ENCODE measurements at places on chromosomes 13 and 19. TPM values are rescaled to one million over a fixed set of nuclear protein-coding genes. Genes with fewer than 3 reads are reported as not detected.

The FBXO27 gene
- 0.86 TPM for total RNA-seq

The KRTDAP gene
- total RNA-seq, result not detected

The KLHL26 gene
- 10.1 TPM for total RNA-seq

The PRR19 gene
- total RNA-seq, result 0.29 TPM

The ZNF442 gene
- total RNA-seq, result 2.0 TPM

GRCh38 chr19:40685016-40685526 lies 5.4 kb downstream of the NUMBL start:
- no peaks in the 10 kb centered on the region for H3K4me1 ChIP-seq
- H3K36me3 ChIP-seq, result peaks cover 9% of the 10 kb centered on the region
- no peak overlapping the region for H3K27ac ChIP-seq
- H3K4me3 ChIP-seq, result no peak overlapping the region
- H3K27me3 ChIP-seq, result no peaks in the 10 kb centered on the region

- no peak overlapping the region for H3K27ac ChIP-seq
- DNase-seq, result no peak
- no peaks in the 10 kb centered on the region for H3K4me1 ChIP-seq
- H3K4me3 ChIP-seq, result no peak overlapping the region
- H3K27me3 ChIP-seq, result no peaks in the 10 kb centered on the region
These were observed 704.4 kb upstream of the PCDH20 start for GRCh38 chr13:62119739-62120700.
